ENCODE measurements at places on chromosomes 13 and 19.

GRCh38 chr19:42134535-42135070 lies 2.4 kb upstream of the POU2F2 start:
- no peak for DNase-seq

DNA sequence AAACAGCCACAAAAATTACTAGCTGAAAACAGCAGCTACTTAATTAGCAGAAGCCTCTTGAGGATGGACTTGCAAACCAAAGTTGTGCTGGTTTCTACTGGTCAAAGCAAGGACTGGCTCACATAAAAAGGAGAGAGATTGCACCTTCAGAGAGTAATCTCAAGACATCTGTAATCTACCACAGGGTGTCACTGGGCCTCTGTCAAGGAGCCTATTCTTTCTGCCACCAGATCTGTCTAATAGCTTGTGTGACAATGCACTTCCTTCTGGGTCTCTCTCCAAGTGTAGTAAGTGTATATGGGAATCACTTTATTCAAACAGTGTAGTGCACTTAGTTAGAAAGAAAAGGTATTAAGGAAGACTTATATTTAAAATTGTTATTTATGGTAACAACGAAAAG lies 24.4 kb upstream of the ZNF561 start:
- DNase-seq: no peak

DNA sequence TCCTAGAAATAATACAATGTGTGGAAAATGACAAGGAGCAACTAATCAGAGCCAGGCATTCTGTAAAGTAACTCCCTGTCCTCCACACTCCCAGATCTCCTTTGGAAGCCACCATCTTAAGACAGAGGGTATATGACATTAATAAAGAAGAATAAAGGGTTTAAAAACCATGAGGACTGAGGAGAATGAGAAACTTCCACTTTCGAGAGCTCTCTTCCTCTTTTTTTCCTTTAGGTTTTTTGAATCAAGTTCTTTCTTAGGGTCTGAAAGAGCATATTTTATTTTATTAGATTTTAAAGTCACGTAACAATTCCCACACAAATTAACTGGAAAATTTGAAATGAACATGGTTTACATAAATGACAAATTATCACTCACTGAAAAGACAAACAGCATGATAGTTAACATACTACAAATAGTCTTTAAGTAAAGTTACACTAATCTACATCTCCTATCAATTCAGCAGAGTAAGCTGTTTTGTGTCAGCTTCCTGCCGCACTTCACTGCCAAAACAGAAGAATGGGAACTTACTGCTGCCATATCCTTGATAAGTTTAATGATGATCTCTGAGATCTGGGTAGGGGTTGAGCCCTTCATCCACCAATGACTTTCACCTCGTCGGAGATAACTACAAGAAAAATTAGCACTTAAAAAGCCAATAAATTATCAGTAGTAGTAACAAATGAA lies 38.6 kb upstream of the FBXL3 start:
- no peak for DNase-seq

- no peak for DNase-seq
Measured at GRCh38 chr13:114019367-114019766, 45.5 kb upstream of the C13orf46 start.

- no peak for DNase-seq
Measured at GRCh38 chr19:19750842-19751790, 18.2 kb upstream of the ZNF14 start.

DNA sequence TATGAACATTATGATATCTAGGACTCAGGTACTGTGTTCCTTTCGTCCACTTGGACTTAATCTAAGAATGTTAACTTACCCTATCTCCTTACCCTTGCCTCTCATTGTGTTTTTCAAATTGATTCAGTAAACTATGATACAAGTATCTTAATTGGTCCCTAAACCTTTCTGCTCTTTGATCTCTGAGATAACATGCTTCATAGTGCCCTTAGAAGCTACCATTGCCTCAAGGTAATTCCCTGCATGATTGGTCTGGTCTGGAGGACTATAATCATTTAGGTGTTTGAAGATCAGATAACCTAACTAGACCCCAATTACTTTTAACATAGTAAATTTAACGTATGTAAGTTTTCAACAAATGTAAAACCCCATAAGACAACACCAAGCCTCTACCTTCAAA lies 169.9 kb upstream of the NBEA start:
- no peak for DNase-seq

GRCh38 chr19:10695401-10696398 lies 5.5 kb upstream of the QTRT1 start:
- peak; percentile 97 for DNase-seq

DNA sequence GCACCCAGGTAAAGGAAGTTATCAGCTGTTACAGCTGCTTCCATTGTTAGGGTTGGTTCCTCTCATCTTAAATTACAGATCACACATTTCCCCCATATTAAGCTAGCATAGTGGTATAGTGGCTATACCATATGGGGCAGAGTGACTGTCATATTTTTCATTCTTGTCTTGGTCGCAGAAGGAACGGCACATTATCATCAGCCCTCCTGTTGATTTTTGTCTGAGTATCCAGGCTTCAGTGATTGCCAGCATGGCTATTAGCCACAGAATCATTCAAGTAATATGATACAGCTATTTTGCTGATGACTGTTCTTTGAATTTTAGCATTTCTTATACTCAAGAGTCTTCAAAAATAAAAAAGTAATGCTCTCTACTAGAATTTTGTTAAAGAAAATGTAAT lies 240.9 kb downstream of the LIG4 start:
- no peak for DNase-seq

DNA sequence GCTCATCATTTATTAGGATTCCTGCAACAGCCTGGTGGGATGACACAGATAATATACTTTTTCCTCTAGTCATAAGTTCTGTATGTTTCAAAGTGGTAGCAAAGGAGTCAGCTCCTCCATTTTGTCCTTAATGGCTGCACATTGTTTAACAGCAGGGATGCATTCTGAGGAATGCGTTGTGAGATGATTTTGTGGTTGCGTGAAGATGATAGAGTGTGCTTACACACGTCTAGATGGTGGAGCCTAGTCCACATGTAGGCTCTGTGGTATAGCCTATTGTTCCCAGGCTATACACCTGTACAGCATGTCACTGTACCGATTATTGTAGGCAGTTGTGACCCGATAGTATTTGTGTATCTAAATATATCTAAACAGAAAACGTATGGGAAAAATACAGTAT lies 4.6 kb downstream of the SMARCA4 start:
- no peak for DNase-seq

GRCh38 chr13:49956131-49956530 lies 20.0 kb upstream of the SPRYD7 start:
- no peak for DNase-seq

DNA sequence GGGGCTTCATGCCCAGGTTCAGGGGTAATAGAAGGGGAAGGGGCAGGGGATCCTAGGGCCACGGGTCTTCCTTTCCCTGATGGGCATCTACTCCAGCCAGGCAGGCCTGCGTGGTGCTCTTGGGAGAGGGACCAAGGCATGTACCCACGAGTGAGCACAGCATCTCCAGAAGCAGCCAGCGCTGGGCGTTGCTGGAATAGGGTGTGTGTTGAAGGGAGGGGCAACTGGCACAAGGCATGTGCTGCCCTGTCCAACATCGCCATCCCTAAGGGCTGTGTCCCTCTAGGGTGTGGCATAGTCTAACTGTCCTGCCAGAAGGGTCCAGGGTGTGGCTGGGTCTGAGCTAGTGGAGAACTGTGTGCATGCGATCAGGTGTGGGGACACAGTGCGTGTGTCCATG lies 2.9 kb downstream of the NOTCH3 start:
- DNase-seq: no peak

DNA sequence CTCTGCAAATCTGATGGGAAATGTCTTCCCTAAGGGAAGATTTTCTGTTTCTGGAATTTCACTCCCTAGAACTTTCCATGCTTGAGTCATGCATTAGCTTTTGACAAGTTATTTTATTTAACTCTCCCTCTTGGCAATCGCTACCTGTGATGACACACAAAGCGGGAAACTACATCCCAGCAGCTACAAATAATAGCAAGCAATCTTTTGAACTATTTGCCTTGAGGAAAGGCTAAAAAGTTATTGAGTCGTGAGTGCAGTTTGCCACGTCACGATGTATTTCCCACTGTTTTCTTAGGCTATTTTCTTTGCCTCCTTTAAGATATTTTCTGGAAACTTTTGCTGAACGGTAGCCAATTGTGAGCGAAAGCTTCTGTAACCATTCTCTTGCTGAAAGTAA lies 353.3 kb upstream of the HTR2A start:
- no peak for DNase-seq

DNA sequence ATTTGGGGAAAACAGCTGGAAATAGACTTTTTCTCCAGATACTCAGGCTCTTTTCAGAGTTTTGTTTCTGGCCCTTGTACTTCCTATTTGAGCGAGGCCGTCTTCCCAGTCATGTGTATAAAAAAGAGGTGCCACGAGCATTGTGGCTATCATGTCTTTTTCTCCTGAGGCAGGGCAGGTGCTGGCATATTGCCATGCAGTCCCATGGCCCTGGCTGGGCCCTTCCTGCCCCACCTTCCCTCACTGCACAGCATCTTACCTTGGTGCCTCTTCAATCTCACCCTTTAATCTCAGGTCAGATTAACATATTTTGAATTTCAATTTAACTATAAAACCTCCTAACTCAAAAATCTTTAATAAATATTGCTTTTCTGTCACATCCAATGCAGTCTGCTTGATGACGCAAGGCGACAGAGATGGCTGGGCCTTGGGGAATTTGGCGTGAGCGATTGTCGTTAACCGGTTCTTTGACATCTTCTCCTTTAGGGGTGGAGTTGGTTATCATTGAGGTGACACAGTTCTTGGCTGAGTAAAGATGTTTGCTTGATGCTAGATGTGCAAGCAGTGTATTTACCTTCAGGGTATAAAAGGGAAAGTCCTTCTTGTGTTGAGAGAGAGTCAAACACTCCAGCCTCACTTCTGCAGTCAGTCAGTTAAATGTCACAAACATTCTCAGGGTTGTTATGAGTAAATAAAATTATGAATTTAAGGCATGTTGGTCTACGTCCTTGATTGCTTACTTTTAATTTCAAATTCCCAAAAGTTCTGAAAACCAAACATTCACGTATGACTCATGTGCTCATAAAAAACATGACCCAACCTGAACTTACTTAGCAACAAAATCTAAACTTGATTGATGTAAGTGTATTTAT lies 289.9 kb downstream of the MYO16 start:
- DNase-seq: no peak

GRCh38 chr13:77697217-77698103 lies at the start of gene SLAIN1:
TSS of gene SLAIN1 (plus strand) at chr13:77697687. CDS start at chr13:77697914, 227 bp downstream.
- DNase-seq: peak; percentile 56

DNA sequence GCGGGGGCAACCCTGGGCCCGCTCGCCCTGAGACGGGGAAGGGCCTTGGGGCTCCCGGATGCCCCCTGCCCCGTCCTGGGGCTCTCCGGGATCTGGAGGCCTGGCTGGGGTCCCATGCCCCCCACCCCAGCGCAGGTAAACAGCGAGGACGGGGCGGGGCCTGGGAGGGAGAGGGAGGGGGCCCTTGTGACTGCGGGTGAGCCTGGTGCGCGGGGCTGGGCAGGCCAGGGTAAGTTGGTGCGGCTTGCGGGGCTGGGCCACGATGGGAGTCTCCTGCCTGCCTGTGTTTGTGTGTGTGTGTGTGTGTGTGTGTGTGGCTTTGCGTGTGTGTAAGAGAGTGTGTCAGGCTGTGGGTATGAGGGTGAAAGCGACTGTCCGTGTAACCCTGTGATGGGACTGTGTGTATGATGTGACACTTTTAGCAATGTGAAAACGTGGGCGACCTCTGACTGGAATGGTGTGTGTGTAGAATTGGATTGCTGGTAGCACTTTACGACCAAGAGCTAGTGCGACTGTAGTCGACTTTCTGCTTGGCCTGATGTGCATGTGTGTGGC lies 426 bp downstream of the KLC3 start:
- DNase-seq: no peak

DNA sequence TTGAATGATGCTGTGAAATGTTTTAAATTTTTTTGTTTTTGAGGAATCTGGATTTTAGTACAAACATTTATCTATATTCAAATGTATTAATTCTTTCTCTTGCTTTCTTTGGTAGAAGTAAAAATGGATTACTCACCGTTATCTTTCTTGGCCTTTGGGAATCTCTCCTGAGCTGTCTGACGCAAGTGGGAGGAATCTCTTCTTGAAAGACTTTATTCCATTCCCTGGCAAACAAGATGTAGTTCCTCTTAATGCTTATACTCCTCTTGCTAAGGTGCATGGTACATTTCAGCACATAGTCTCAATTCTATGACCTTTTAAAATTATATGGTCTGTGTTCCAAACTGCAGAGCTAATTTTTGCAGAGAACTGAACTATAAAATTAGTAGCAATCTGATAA lies 246.2 kb upstream of the SLC10A2 start:
- DNase-seq: no peak

- DNase-seq: no peak
Measured at GRCh38 chr13:99425485-99426341, 75.6 kb upstream of the TM9SF2 start.

GRCh38 chr19:30087381-30088138 lies 145.5 kb downstream of the URI1 start:
- DNase-seq: no peak

DNA sequence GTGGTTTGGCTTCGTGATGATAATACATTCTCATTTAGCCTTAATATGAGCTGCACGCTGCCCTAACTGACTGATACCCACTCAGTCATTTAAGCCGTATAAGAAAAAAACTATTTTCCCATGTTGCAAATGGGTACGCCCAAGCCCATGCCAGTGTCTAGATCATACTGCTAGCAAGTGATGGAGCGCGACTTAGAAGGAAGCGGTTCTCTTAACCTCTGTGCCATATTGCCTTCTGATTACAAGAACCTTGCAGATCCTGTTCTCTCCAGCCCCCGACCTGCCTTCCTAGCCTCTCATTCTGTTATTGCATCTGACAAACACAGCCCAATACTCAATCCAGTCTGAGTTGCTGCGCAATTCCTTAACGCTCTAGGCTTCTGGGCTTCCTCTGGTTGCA lies 603 bp downstream of the GPALPP1 start:
- no peak for DNase-seq

GRCh38 chr13:54614726-54615125 lies 1586.1 kb downstream of the OLFM4 start:
- no peak for DNase-seq

- no peak for DNase-seq
Measured at GRCh38 chr19:6572217-6572616, 18.7 kb downstream of the CD70 start.

DNA sequence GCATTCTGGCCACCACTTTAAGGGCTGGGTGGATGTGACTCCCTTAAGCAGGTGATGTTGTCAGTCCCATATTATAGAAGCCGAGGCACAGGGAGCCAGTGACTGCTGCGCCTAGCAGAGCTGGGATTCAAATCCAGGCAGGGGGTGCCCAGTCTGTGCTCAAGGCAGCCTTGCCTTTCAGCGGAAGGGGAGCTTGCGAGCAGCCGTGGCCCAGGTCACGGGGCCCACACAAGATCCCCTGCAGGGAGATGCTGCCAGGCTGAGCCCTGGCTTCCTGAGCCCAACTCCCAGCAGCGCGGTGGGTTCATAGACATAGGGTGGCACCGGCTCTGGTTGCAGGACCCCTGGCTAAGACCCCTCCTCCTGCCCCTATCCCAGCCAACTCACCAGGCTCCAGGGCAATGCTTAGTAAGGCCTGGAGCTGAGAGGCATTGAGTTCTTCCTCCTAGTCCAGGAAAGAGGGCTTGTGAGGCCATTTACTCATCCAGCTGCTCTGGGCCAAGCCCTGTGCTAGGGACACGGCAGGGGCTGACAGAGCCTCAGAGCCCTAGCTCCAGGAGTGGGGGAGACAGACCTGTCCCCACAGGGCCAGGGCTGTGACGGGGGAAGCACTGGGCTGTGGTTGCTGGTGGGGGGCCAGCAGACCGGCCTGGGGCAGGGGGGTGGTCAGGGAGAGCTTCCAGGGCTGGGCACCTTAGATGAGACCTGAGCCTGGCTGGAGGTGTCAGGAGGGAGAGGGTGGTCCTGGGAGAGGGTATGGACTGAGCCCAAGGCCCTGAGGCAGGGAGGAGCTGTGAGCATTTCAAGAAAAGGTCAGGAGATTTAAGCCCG lies 9.6 kb downstream of the CAPN12 start:
- no peak for DNase-seq
